Left kidney (tissue), 8 donors: ENCODE measurements at places on chromosomes 12 and 14.

DNA sequence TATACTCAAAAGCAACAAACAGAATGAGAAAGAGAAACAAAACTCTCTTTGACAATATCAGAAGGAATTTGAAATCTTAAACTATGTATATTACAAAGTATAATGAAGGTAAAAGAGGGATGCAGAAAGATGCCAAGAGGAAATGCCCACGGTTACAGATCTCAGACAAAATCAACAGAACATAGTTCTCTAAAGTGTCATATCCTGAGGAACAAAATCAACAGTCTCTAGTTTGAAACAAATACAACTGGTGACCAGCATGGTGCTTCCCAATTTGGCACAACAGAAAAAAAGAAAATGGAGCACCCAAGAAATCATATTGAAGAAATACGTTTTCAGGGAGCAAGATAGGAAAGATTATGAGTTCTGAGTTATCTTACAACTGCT is 116.5 kb downstream of the METTL25 start:
- no peak for DNase-seq

GRCh38 chr14:75578102-75578785 is at the start of gene FLVCR2:
Gene FLVCR2, plus strand, starts transcription at chr14:75578620. Its CDS starts 353 bp downstream, at chr14:75578973.
- peak; percentile 62 for DNase-seq

DNA sequence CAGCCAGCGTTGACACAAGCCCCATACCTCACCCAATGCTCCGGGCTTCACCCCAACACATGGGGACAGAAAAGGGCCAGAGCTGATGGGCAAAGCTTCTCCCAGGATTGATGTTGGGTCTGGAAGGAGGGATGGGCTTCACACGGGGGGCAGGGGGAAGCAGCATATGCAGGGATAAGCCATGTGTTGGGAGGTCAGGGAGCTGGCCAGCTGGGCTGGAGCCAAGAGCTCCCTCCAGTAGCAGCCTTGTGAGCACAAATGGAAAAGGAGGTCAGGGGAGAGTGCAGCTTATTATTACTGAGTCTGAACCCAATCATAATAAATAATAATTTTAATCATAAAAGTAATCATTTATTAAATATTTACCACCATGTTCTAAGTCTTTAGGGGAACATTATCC is 9.3 kb downstream of the PLEKHD1 start:
- DNase-seq: no peak

DNA sequence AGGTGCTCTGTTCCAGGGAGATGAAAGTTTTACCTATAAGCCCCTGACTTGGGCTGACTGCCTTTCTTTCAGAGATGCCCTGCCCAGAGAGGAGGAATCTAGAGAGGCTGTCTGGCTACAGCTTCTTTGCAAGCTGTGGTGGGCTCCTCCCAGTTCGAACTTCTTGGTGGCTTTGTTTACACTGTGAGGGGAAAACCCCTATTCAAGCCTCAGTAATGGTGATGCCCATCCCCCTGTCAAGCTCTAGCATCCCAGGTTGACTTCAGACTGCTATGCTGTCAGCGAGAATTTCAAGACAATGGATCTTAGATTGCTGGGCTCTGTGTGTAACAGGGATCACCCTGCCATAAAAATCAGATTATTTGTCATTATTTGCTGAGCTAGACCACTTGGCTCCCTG is 377.6 kb downstream of the FLRT2 start:
- DNase-seq: no peak

DNA sequence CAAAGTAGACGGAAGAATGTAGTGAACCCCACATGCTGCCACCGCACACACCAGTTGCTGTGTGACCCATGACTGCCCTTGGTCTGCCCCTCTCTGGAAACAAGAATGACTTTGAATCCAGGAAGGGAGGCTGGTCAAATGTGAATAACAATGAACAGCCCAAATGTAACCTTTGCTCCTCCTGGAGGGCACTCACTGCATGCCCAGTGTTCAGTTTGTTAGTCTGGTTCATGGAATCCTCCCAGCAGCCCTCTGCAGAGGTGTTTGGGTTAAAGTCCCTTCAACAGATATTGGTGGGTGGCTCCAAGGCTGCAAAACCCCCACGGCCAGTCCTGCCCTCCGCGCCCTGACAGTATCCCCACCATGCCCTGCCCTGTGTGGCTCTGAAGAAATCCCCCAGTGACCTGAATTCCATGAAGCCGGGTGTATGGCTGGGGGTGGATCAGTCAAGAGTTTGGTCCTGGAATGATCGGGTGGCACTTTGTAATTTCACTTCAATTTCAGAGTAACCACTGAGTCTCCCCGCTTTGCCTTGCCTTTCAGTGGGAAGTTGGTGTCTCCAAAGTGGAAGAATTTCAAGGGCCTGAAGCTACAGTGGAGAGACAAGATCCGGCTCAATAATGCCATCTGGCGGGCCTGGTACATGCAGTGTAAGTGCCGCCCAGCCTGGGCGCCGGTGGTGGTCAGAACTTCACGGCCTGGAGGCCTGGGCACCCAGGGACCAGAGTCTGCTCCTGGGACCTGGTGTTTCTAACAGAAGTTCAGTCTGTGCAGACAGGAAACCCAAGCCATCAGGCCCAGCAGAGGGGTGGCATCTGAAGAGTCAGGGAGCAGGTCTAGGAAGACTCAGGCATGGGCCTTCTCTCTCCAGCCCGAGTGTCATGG is 47.1 kb downstream of the IL31 start:
- no peak for DNase-seq

DNA sequence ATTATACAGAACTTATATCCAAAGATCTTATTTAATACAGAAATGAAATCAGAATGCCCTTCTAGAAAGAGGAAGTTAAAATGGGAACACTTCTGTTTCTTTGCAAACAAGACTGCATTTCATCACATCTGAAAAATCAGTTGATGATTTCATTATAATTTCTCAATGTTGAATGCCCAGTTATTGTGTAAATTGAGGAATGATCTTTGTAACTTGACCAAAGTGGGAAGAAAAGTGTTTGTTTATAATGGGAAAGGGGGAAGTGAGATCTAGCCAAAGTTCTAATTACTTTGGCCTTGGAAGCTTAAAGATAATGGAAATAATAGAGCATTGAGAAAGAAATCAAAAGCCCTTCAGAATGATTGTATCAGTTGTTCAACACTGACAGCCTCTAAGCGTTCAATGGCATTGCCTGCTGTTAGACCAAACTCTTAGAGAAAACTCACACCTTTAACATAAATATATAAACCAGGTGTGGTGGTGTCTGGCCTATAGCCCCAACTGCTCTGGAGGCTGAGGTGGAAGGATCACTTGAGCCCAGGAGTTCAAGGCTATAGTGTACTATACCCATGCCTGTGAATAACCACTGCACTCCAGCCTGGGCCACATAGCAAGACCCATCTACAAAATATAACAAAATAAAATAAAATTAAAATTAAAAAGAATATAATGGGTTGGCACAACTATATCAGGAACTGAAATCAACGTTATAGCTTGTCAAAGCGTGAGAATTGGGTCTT is 9.9 kb upstream of the LYZ start:
- no peak for DNase-seq

- DNase-seq: no peak
Observed at GRCh38 chr14:74476607-74477006, 16.5 kb downstream of the NPC2 start.
